ENCODE measurements at places on chromosomes 4 and X. TPM values are rescaled to one million over a fixed set of nuclear protein-coding genes. Genes with fewer than 3 reads are reported as not detected.

- DNase-seq: no peak
Measured at GRCh38 chrX:78661836-78662235, 2.7 kb upstream of the RTL3 start.

DNA sequence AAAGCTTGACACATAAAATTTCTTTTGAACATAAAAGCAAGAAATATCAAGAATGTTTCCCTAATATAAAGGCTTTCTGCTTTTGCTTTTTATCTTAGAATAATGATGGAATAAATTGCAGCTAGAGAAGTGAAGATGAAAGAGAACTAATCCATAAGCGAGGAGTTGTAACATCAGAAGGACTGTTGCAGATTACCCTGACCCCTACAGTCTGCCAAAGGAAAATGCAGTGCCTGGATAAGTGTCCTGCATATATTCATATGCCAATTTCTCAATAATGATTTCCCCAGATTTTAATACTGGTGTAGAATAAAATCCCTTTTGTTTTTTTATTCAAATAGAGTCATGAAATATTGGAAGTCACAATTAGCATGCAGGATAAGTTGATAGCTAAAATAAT, 115.9 kb downstream of the MAGEC2 start:
- no peak for DNase-seq

DNA sequence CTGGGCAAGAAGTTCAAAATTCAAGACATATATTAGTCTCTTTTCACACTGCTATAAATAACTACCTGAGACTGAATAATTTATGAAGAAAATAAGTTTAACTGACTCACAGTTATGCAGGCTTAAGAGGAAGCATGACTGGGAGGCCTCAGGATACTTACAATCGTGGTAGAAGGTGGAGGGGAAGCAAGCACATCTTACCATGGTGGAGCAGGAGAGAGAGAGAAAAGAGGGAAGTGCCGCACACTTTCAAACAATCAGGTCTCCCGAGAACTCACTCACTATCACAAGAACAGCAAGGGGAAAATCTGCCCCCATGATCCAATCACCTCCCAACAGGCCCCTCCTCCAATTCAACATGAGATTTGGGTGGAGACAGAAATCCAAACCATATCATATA, 273.3 kb upstream of the RASGEF1B start:
- DNase-seq: no peak

DNA sequence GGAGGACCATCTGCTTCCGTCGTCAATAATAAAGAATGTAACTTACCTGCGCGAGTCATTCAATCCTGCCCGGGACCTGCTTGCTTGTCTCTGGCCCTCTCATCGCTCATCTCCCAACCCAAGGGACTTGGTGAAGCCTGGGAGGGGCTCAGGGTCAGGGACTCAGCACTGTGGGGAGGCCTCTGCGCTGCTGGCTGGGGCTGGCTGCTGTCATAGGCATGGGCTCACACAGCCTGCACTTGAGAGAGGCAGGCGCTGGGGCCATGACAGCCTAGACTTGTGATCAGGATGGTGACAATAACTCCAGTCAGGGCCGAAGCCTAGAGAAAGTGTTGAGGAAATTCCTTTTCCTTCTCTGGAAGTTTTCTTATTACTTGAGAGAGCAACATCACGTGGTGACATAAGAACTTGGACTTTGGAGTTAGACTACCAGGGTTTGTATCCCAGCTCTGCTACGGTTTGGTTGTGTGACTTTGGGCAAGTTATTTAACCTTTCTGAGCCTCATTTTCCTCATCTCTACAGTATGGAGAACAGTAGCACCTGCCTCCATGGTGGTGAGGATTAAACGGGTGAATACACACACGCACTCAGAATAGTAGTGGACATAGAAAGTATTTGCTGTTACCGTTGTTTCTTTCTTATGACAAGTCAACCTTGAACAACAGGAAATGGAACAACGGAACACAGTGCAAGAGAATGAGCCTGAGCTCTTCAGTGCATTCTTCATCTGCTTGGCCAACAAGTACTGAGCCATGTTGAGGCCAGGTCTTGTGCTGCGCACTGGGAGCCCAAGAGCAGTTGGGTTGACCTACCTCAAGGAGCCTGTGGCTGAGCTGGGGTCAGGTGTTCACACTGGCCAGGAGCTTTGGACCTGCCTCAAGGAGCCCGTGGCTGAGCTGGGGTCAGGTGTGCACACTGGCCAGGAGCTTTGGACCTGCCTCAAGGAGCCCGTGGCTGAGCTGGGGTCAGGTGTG, 60.5 kb downstream of the TBC1D14 start:
- DNase-seq: no peak

- DNase-seq: no peak
Measured at GRCh38 chrX:98068024-98068580, 1184.4 kb downstream of the RPA4 start.

DNA sequence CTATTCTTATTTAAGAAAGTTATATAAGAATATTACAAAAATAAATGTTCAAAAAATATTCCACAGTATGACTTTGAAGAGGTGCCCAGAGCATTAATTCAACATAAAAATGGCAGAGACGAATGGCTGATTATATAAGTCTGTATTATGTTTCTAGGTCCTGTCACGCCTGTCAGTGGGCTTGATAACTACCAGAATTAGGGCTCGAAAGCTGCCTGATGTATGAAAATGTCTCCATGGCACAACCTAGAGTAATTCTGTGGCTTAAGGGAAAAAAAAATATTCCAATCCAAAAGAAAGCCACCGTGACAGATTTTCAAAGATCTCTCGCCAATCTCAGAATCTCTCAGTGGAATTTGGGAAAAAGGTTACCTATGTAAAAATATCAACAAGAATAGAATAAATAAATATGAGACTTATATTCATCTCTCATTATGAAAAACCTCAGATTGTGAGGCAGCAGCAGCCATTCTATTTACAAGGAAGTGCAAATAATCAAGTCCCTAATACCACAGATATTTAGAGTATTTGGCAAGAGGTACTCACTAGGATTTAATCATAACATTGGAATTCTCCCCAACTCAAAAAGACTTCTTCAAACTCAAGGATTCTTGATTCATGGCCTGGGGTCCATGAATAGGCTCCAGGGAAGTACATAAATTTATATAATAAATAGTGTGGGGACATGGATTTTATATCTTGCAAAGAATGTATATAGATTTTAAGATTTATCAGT, 489.1 kb upstream of the INTU start:
- DNase-seq: no peak

DNA sequence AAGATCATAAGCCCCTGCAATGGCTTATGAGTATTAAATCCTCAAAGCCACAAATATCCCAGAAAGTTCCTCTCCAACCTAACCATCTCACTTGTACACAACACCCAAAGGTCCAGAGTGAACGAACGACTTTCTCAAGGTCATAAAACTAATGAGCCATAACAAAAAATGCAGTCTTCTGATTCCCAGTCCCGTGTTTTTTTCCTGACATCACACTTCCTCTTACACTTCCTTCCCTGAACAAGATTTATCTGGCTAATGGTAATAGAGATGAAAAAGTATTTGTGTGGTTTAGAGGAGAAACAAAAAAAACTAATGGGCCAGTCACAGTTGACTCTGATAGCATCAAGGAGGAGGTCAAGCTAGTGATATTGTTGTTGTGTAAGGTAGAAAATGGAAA, 99.5 kb upstream of the KLHL13 start:
- no peak for DNase-seq

GRCh38 chr4:184293552-184293951, 75.9 kb upstream of the ENPP6 start:
- no peak for DNase-seq

DNA sequence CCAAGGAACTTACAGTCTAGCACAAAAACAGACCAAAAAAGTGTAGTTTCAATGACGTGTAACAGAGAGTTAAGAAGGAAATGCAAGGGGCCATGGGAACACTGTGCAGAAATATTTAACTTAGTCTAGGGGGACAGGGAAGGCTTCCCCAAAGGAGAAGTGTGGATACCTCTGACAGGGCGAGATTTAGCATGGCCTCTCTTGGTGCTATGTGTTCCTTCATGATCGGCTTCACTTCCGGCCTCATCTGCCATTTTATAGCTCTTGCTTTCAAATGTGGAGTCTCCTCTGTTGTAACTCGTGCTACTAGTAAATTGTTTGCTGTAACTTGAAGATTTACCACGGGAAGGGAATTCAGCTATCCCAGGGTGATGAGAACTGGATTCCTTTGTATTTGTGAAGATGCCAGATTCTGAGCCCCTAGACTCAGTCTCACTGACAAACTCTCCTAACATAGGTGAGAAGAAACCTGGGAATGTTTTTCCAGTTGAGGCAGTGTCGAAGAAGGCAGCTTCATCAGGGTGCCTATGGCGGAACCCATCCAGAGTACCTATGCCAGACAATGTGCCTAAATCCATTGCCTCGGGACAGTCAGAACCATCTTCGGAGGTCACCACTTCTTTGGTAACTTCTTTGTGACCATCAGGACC, 5.0 kb downstream of the FGA start:
- DNase-seq: no peak

- no peak for DNase-seq
Measured at GRCh38 chr4:152462047-152462446, 73.8 kb downstream of the FBXW7 start.

DNA sequence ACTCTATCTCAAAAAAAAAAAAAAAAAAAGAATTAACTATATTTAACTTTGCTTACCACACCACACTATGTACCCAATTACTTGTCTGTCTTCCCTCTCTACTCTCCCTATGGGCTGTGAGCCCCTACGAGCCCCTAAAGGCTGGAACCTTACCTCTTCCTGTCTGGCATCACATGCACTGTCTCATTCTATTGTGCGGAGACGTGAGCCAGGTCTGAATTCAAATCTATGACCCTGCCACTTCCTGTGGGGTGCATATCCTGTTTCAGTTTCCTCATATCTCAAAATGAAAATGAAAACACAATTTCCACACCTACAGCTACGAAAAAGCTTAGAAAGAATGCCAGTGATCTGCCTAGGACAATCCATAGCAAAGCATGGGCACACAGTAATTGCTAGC, 42.9 kb upstream of the HS3ST1 start:
- no peak for DNase-seq

DNA sequence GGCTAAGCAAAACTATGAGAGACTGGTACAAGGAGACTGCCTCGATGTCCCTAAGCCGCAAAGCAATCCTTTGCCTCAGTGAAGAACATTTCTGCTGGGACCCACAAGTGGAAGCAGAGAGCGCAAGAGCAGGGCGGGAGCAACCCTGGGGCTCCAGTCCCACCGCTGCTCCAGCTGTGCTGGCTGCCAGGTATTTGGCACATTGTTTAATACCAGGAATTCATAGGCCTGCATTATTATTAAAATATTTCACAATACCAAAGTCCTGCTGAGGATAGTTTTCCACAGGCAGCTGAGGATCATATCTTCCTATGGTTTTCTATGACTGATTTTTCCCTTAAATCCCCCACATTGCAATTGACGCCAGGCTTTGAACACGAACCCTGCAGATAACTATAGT, 163.5 kb upstream of the TLL1 start:
- no peak for DNase-seq

- no peak for DNase-seq
Measured at GRCh38 chr4:157004279-157005161, 32.9 kb upstream of the PDGFC start.

GRCh38 chr4:168097161-168097560, 4.8 kb downstream of the ANXA10 start:
- no peak for DNase-seq

DNA sequence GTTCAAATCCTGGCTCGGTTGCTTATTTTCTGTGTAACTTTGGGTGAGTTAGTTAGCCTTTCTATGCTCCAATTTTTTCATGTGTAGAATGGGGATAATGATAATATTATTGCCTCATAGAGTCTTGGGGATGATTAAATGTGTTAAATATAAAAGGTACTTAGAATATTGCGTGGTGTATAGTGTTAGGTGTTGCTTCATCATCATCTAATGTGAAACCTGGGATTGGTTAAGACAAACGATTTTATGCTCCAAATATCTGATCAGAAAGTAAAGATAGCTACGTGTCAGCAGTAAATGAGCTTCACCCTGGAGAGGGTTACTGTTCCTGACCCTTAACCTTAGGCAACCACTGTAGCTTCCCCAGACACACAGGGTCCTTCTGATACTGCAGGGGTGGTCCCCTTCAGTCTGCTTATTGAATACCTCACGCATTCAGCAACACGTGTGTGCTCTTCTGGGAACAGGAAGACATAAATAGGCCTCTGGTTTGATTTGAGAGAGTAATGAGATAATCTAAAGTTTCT, 50.1 kb downstream of the GPAT3 start:
- DNase-seq: no peak

DNA sequence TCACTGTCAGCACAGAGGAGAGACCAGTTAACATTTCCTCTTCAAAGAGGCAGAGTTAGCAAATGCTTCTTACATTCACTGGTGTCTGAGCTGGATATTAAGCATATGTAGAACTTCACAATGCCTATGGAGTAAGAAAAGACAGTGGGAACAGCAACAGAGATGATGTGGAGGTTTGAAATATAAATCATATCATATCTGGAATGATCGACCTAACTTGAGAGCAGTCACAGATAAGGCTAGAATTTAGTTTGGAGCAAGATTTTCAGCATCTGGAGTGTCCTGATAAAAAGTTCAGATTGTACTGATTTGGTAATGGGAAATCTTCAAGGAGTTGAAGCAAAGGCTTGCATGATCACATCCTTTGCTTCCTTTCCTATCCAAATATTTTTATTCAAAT, 90.5 kb upstream of the ANKRD50 start:
- DNase-seq: peak; percentile 7

DNA sequence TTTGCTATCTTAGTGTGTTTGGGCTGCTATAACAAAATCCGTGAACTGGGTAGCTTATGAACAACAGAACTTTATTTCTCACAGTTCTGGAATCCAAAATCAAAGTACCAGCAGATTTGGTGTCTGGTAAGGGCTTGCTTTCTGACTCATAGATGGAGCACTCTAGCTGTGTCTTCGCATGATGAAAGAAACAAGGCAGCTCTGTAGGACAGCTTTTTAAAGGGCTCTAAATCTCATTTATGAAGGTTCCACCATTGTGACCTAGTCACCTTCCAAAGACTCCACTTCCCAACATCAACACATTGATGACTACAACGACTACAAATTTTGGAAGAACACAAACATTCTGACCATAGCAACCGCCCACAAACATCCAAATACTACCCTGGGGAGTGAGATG, 158.6 kb upstream of the LCORL start:
- DNase-seq: no peak

DNA sequence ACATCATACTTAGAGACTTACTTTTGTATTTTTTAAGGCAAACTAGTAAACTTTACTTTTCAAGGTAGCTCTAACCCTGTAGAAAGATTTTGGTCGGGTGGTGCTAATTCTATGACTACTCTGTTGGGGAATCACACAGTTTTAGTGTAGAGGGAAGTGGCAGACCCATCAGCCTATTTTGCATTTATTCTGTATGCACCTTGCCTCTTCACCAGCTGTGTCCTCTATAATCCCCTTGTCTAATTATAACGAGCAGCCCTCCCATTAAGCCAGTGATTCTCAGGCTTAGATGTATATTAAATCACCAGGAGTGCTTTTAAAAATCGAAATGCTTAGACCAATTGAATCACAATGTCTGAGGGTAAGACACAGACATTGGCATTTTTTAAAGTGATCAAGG, 78.1 kb downstream of the GALNT7 start:
- DNase-seq: no peak

TLR1 gene
- total RNA-seq: 17.2 TPM

HTR2C gene
- 3.4 TPM for total RNA-seq

CENPE gene
- 21.8 TPM for total RNA-seq

AVPR2 gene
- 0.53 TPM for total RNA-seq

PDHA2 gene
- total RNA-seq: not detected

TNMD gene
- total RNA-seq: 4.3 TPM
